ENCODE measurements at places on chromosomes 16 and 17.

DNA sequence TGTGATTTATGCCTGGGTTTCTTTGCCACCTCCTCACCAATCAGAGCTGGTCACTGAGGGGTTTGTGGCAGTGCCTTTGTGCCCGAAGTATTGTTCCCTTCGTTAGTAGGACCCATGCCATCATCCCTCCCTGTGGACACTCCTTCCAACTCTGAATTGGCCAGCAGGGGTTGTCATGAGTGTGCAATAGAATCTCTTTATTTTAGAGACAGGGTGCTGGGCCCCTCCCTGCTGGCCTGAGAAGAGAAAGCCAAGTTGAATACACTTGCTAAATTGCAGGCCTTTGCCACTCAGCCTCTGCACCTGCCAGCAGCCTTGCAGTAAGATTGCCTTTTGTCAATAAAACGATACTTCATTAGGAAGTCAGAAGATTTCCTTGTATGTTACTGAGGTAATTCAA lies 40.7 kb upstream of the SLC12A3 start:
- DNase-seq = peak; percentile 33

DNA sequence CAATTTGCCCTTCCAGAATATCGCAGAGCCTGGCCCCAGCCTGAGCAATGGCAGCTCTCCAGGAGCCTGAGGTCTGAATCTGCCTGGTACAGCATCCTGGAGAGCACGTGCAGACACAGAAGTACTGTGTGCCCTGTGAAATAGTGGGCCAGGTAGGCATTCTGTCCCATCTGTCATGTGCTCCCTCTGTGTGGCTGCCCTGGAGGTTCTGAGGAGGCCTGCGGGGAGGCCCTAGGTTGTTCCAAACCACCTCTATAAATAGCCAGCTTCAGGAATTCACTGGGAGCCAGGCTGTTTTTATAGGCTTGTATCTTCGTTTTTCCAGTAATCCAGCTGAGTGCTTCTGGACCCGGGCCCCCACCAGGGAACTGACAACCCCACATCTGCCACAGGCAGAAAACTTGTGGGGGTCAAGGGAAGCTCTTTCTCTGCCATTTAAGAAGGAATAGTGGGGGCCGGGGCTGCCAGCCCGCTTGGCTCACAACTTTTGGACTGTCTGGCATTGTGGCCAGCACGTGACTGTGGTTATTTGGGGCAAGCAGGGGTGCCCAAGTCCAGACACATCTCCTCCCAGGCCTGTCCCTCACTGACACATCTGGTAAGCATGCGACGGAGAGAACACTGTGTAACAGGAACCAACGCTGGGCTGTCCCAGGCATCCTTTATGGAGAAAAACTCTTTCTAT lies 356.3 kb upstream of the TNRC6C start:
- peak; percentile 91 for DNase-seq

DNA sequence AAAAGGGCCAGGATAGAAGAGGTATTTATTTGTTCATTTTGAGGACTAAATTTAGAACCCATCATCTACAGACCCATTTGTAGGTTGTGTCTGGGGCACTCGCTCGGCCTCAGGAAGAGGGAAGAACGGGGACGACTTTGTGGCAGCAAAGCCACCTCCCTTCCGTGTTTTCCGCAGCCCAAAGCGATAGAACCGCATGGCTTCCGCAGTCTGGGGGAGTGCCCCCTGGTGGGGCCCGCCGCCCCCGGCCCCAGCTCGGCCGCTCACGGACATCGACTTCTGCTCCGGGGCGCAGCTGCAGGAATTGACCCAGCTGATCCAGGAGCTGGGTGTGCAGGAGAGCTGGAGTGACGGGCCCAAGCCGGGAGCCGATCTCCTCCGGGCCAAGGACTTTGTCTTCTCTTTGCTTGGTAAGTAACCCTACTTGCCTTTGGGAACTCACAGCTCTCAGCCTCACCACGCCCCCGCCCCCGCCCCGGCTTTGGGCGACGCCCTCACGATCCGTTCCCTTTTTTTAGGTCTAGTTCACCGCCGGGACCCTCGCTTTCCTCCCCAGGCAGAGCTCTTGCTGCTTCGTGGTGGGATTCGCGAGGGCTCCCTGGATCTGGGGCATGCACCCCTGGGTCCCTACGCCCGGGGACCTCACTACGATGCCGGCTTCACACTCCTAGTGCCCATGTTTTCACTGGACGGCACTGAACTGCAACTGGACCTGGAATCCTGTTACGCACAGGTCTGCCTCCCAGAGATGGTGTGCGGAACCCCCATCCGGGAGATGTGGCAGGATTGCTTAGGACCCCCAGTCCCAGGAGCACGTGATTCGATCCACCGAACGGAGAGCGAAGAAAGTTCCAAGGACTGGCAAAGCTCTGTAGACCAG lies 681 bp downstream of the TMEM102 start:
- DNase-seq = no peak

DNA sequence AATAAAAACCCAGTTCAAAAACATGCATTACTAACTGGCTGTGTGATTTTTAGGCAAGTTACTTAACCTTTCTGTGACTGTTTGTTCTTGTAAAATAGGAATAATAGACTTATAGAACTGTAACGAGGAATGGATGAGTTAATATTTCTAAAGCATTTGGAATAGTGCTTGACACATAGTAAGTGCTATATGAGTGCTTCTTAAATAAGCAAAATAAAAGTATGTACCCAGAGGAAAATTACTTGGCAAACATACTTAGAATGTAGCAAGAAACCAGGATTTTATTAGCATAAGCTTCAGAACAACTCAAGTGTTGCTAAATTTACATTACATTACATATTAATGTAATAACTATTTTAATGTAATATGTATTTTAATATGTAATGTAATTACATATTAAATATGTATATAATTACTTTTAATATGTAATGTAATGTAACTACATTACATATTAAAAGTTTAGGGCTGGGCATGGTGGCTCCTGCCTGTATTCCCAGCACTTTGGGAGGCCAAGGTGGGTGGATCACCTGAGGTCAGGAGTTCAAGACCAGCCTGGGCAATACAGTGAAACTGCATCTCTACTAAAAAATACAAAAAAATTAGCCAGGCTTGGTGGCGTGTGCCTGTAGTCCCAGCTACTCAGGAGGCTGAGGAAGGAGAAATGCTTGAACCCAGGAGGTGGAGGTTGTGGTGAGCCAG lies 14.2 kb downstream of the NFAT5 start:
- no peak for DNase-seq

GRCh38 chr17:61455324-61456060 lies 3.3 kb downstream of the TBX4 start:
- no peak for DNase-seq

DNA sequence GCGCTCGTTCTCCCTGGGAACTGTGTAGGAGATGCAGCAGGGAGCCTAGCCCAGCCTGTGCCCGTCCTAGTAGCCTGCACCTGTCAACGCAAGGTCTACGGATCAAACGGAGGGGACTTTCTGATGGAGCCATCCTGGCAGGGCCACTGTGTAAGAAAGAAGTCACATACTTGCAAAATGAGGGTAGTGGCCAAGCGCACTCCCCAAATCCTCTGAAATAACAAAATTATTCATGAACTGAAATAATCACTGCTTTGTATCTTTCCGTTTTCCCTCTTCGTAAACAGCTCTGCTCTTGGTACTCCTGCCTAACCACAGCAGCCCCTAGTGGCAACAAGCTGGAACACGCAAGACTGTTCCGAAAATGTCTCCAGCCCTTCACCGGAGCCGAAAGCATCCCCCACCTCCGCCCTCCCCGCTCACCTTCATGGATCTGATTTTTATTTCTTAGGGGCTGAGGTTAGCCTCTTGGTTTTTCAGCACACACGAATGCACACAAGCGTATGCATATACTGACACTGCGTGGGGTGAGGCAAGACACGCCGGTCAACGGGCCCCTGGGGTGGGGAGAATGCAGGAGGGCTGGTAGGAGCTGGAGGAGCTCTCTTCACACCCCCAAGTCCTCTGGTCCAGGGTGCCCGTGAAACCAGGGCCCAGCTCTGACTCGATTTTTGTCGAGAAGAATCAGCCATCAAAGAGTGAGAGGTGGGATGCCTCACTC lies 100.8 kb downstream of the ABCC12 start:
- peak; percentile 63 for DNase-seq

DNA sequence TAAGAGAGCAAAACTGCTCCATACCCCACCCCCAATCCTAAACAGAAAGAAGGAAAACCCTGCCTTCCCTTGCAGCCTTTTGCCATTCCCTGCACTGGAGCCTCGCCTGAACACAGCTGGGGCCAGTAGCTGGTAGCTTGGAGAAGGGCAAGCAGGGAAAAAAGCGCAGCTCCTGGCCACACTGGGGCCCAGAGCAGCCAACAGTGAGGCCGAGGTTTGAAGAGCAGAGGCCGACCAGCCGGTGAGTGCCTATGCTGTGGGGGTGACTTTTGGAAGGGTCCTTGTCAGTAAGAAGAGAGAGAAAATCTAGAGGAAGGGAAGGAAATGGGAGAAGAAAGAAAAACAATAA lies 3.2 kb upstream of the HOXB9 start:
- no peak for DNase-seq

Measured in AG10803 (cell line).